ENCODE measurements at places on chromosomes 11 and 22.
A peak's percentile ranks its signal among the peaks of the same experiment; 100 is the strongest.

GRCh38 chr22:46058591-46059519 lies 81.9 kb upstream of the WNT7B start:
- peak overlapping the region; percentile 96 for H3K27ac ChIP-seq
- H3K4me3 ChIP-seq: no peak overlapping the region
- peaks cover 39% of the 10 kb centered on the region for H3K4me1 ChIP-seq
- DNase-seq: no peak

DNA sequence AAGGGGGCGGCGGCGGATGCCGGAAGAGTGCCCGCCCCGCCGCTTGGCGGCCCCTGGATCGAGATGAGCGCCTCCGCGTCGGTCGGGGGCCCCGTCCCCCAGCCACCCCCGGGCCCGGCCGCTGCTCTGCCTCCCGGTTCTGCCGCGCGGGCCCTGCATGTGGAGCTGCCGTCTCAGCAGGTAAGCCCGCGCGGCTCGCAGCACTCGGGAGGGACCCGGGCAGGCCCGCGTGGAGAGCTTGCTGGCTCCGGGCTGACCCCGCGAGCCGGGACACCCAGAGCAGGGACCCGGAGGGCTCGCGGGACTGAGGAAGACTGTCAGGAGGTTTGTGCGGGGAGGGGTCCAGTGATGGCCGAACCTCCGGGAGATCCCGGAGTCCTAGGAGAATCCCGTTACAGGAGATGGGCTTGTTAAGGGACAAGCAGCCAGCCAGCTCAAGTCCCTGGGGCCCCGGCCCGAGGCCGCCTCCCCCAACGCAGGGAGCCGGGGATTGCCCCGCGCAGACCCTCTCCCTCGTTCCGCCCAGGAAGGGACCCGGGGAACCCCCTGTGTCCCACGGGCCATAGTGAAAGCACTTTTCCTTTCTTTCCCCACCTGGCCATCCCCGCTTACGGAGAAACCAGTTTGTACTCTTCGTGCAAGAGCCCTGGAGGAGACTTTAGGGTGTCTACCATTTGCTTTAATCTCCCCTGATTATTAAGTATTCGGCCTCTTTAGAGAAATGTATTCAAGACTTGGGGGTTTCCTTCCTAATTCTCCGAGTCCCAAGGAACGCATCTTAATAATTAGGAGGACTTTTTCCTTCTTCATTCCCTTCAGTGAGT lies 547 bp downstream of the UVRAG start:
- peak overlapping the region; percentile 86 for H3K27ac ChIP-seq
- no peaks in the 10 kb centered on the region for H3K36me3 ChIP-seq
- no peak for DNase-seq
- H3K4me3 ChIP-seq: peak overlapping the region; percentile 82

GRCh38 chr22:32005453-32005852 lies 37.6 kb upstream of the SLC5A1 start:
- H3K4me3 ChIP-seq: no peak overlapping the region
- H3K36me3 ChIP-seq: no peaks in the 10 kb centered on the region
- no peaks in the 10 kb centered on the region for H3K4me1 ChIP-seq

DNA sequence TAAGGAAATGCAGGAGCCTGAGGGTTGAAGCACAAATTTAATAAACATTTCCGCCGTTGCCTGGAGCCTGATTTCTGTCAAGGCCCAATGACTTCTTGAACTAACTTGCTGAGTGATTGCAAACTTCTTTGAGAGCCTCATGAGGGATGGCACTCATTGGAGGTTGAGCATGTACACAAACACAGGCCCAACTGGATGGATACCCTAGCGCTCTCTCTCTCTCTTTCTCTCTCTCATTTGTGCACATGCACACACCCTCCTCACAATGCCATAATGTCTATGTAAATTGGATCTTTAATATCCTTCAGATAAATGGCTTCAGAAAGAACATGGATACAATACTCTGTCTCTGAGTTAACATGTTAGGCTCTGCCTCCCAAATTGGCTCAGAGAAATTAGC lies 597.7 kb upstream of the CADM1 start:
- no peak overlapping the region for H3K4me3 ChIP-seq
- no peak overlapping the region for H3K27ac ChIP-seq
- H3K4me1 ChIP-seq: no peaks in the 10 kb centered on the region
- no peaks in the 10 kb centered on the region for H3K27me3 ChIP-seq
- DNase-seq: no peak

DNA sequence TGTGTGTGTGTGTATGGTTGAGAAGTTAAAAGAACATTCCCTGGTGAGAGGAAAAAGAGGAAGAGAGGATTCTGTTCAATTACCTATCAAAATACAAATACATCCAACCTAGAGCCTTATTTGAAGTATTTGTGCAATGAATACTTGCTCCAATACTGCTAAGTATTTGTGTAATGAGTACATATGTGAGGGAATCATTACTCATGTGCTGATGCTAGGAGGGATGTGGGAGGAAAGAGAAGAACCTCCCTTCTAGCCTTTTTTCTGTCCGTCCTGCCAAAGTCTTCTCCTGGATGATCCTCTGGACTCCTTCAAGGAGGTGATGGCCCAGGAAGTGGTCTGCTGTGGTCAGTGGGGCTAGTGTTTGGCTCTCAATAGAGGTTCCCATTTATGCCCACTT lies 36.0 kb upstream of the ACCSL start:
- H3K36me3 ChIP-seq: no peaks in the 10 kb centered on the region
- H3K4me1 ChIP-seq: no peaks in the 10 kb centered on the region
- no peak overlapping the region for H3K4me3 ChIP-seq
- H3K27me3 ChIP-seq: no peaks in the 10 kb centered on the region

DNA sequence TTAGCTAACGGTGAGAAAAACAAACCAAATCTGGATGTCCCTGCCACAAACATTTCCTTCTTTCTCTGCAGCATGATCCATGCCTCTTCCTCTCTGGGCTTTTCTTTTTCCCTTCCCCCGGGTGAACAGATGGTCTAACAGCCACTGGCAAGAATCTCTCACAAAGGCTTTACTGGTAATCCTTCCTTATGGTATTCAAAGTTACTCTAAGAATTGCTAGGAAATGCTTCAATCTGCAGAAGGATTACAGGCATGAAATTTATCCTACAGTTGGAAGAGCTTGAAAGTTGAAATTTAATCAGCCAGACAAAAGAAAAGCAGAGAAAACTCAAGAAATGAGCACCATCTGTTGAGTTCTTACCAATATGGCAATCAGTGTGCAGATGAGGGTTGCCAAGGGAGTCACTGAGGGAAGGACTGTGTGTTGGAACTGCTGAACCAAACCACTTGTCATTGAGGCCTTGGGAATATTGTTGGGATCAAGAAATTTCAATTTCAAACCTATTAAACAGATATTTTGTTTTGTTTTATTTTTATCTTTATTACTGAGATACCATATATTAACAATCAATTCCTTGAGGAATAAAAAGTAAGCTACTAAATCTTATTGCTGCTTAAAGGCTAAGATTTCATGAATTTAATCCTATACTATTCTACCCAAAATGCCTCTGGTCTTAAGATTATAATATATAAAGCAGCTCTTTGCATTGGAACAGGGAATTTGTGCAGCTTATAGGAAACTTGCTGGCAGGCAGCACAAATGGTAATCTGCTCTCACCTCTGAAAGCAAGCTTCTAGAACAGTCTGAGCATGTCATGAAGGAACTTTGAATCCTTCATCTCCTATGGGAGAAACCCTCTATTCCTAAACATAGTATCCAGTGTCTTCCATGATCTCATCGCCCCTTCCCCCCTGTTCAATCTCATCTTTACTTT lies 29.7 kb upstream of the NDUFC2 start:
- no peaks in the 10 kb centered on the region for H3K27me3 ChIP-seq
- no peak for DNase-seq

DNA sequence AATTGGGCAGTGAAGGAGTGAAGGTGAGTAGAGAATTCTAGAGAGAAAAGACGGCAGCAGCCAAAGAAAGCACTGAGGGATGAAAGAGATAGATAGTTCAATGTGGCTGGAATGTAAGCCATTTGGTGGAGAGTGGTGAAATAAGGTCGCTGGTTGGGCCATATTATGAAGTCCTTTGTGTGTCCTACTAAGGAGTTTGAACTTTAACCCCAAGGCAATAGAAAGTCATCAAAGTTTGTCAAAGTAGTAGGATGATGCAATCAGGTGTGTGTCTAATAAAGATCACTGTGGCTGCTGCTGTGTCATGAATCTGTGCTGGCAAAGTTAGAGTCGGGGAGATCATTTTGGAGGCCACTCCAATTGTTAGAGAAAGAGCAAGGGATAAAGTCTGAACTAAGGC lies 18.7 kb downstream of the RNF121 start:
- H3K27me3 ChIP-seq: no peaks in the 10 kb centered on the region
- H3K27ac ChIP-seq: peak overlapping the region; percentile 97
- H3K4me3 ChIP-seq: no peak overlapping the region
- no peak for DNase-seq

DNA sequence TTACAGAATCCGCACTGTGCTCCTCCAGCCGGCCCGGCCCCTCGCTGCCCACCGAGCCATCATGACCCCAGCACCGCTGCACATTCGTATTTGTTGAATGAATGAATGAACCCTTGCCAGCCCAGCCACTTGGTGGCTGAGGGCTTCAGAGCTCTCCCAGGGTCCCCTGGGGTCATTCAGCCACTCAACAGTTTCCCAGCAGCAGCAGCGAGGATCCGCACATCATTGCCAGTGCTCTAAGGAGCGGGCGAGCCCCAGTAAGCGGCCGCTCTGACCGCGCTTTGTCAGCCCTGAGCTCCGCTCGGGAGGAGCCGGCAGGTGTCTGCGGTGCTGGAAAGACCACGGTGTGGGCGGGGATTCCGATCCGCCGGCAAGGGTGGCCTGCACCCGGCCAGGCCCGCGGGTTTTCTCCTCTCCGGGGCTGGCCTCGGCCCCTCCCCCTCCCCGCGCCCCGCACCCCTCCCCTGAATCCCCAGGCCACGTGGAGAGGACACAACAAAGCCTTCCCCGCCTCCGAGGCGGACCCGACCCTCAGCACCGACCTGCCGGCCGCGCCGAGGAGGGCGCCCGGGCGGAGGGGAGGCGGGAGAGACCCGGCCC lies 563 bp downstream of the BID start:
- H3K4me1 ChIP-seq: peaks cover 7% of the 10 kb centered on the region
- no peak for DNase-seq
- no peaks in the 10 kb centered on the region for H3K36me3 ChIP-seq
- H3K4me3 ChIP-seq: peak overlapping the region; percentile 84

DNA sequence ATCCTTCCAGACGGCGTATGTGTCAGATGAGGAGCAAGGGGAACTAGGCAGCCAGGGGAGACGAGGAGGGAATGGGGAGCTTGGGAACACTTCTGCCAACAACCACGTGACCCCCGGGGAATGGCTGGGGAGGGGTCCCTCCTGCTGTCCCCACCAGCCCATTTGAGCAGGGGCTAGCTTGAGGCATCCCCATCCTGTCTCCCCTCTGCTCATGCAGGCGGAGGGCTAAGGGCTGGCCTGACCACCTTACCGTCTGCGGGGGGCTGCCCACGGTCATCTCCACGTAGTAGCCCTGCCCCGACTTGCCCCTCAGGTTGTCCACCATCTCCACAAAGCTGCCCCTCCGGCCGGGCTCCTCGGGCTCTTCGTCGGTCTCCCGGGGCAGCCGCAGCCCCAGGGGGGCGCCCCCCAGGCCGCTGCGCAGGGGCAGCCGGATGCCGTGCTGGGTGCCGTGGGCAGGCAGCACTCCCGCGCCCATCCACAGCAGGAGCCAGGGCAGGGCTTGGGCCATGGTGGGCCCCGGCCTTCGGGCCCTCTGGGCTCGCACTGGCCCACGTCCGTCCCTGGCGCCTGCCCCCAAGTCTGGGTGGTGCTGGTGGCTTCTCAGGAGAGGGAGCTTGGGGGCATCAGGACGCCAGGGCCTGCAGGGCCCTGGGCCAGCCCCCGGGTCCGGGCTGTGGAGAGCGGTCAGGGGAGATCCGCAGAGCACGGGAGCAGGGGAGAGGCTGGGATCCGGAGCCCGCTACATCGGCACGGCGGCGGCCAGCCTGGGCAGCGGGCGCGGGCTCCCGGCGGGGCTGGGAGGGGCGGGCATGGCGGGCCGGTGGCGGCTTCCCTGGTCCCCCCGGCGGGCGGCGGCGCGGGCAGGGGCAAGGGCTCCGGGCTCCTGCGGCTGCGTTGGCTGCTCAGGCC lies 515 bp downstream of the BACE1 start:
- H3K4me1 ChIP-seq: no peaks in the 10 kb centered on the region
- no peak overlapping the region for H3K27ac ChIP-seq
- peak overlapping the region; percentile 85 for H3K4me3 ChIP-seq
- no peaks in the 10 kb centered on the region for H3K27me3 ChIP-seq

- H3K27ac ChIP-seq: no peak overlapping the region
- H3K36me3 ChIP-seq: no peaks in the 10 kb centered on the region
- no peaks in the 10 kb centered on the region for H3K4me1 ChIP-seq
- no peak for DNase-seq
Measured at GRCh38 chr11:26297189-26297975, 34.5 kb upstream of the ANO3 start.

DNA sequence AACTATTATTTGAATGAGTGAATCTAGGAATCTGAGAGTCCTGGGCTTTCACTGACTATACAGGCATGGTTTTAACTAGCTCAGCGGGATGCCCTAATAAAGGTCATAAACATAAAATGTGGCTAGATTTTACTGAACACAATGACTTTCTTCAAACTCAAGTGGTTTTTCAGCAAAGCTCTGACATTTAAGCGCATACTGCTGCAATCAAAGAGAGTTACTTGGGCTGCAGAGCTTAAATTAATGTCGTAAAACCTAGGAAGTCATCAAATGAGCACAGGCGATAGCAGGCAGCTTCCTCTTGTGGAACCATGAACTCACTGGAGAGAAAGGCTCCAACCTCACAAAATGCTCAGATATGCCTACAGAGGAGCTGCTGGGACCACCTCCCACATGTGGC lies 6.7 kb downstream of the CSNK2A3 start:
- H3K4me3 ChIP-seq: no peak overlapping the region
- peaks cover 11% of the 10 kb centered on the region for H3K4me1 ChIP-seq
- H3K27me3 ChIP-seq: no peaks in the 10 kb centered on the region
